Progenitor cell of endocrine pancreas (in vitro differentiated cells): ENCODE measurements at places on chromosomes 1 and 21.

GRCh38 chr1:193940176-193940575 lies 753.8 kb upstream of the B3GALT2 start:
- no peak for DNase-seq

- DNase-seq: no peak
Measured at GRCh38 chr1:194598098-194598497, 1411.7 kb upstream of the B3GALT2 start.

DNA sequence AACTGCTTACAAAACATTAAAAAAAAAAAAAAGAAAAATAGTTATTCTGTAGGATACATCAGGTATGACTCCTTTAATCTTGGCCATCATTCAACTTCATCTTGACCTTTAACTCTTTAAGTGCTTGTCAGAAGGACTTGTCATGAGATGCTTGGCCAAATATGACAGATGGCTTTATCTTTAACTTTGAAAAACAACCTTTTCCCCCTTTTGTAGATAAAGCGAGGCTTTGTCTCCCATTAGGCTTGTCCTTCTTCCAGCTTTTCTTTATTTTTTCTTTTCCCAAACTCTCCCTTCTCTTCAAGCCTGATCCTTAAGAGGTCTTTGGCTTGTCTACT lies 2.3 kb downstream of the SRSF10 start:
- DNase-seq: no peak

- DNase-seq: no peak
Measured at GRCh38 chr1:67020304-67020703, 33.6 kb downstream of the SLC35D1 start.

DNA sequence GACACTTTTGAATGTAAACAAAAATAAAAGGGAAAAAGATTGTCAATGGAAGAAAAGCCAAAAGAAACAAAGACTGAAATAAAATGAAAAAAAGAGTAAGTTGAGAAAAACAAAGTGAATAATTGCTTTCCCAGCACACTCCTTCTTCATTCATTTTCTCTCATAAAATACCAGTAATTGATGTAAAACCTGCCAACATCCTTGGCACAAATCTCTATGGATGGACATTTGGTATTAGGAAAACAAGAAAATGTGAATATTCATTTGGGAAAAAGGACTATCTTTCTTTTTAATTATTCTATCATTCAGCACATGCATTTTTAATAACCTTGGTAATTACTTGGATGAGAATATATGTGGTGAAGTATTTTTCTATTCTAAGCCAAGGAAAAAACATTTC lies 204.4 kb upstream of the TNR start:
- no peak for DNase-seq

DNA sequence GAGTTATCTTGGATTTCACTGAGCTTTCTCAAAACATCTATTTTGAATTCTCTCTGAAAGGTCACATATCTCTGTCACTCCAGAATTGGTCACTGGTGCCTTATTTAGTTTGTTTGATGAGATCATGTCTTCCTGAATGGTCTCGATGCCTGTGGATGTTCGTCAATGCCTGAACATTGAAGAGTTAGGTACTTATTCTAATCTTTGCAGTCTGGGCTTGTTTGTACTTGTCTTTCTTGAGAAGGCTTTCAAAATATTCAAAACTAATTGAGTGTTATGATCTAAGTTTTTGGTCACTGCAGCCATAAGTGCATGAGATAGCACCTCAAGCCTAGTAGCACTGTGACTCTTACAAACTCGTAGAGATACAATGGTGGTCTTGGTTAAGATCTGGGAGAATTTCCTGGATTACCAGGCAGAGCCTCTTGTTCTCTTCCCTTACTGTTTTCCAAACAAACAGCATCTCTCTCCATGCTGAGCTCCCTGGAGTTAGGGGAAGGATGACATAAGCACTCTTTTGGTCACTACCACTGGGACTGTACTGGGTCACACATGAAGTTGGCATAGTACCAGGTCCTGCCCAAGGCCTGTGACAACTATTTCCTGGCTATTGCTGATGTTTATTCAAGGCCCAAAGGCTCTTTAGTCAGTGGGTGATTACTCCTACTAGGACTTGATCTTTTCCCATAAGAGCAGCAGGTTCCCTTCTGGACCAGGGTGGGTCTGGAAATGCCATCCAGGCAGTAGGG lies 25.6 kb downstream of the SLC22A15 start:
- DNase-seq: no peak

GRCh38 chr1:199018471-199019135 lies 379.8 kb downstream of the PTPRC start:
- DNase-seq: no peak

- DNase-seq: no peak
Measured at GRCh38 chr1:211939876-211940468, 95.4 kb downstream of the INTS7 start.

GRCh38 chr1:47333922-47334764 lies 553 bp downstream of the CMPK1 start:
- peak; percentile 63 for DNase-seq

DNA sequence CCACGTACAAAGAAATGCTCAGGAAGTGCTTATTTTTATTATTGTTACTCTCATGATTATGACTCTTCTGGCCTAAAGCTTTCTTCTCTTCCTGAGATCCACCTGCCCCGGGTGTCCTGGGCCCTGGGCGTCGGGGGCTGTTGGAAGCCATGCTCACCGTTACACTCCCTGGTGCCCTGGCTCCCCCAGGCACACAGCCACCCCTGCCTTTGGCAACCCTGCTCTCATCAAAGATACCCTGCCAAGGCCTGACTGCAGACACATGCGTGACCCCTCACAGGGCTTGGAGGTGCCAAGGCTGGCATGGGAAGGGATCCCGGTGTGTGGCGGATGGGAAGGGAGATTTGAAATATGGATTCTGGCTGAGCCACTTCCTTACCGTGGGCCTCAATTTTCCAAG lies 3.3 kb upstream of the KISS1 start:
- no peak for DNase-seq

DNA sequence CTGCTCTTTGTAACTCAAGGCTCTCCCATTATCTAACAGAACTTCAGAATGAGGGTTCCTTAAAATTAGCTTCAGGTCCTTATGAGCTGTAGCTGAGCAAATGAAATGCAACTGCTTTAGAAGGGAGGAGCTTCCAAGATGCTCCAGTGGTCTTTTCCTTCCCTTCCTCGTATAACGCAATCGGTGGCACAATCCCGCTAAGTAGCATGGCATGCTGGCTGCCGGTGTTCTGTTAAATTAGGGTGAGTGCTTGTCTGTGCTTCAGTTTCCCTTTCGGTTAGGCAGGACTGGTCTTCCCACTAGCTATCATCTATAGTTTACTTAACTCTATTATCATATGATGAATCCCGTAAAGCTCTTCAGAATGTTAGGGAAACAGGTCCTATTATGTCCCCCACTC lies 917 bp downstream of the KIAA0040 start:
- no peak for DNase-seq

DNA sequence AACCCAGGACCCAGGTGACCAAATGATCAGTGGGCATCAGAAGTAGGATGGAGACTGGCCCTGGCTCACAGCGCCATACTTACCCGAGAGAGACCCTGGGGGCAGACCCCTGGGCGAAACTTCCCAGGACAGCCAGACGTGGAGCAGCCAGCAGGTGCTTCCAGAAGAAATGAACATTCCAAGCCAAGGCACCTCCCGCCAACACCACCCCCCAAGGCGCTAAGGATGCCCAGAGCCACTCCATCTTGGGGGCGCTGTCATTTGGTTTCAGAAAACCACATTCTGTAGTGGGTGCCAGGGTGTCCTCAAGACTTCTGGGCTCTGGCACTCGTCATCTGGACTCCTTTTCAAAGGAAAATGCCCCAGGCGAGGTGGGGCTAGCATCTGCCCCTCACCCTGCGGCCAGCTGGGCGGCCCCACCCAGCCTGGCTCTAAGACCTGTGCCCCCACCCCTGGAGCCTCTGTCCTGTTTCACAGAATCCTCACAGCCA lies 98.8 kb downstream of the RIPK4 start:
- no peak for DNase-seq

GRCh38 chr1:222618880-222619596 lies 1.1 kb downstream of the MIA3 start:
- peak; percentile 13 for DNase-seq

DNA sequence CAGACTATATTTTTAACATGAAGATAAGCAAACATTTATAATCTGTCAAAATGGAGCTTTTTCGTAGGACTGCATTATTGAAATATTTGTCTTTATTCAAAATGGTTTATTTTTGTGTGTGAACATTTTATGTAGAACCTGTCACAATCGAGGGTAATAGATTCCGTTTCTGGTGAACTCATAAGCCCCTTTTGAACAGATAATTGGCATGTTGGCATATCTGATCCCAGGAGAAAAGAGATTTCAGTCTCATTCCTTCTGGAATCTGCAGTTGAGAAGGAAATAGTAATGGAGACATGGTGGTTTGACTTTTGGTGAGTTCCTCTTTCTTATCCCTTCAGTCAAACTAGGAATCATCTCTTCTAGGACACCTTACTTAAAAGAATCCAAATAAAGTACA lies 427.9 kb upstream of the B3GALT2 start:
- no peak for DNase-seq

- no peak for DNase-seq
Measured at GRCh38 chr21:25925936-25926335, 191.2 kb downstream of the GABPA start.

- no peak for DNase-seq
Measured at GRCh38 chr1:14466006-14466405, 132.5 kb upstream of the KAZN start.

DNA sequence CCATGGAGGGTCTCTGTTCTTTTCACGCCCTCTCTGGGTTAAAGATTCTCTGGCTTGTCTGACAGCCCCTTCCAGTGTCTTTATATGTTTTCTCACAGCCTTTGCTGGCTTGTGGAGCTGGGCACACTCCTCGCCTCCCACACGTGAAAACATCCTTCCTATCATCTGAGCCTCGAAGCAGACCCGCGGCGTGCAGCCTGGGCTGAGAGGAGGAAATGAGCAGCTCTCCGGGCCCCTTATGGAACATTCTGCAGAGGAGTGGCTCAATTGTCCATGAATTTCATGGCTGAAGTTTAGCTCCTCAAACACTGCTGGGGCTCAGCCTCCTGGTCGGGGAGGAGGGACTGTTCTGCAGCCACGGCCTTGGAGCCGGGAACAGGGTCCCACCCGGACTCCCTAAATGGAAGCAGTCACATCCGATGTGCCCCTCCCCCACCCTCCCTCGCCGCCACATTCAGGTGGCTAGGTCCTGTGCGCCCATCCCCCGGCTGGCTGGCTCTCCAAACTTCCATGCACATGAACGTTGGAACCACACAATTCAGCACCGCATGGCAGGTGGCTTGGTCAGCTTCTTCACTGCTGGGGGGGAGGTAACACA lies 15.1 kb upstream of the PDE9A start:
- DNase-seq: no peak

- no peak for DNase-seq
Measured at GRCh38 chr1:236720611-236721010, 34.3 kb downstream of the ACTN2 start.

GRCh38 chr1:20867847-20868246 lies 80.7 kb upstream of the HP1BP3 start:
- no peak for DNase-seq

DNA sequence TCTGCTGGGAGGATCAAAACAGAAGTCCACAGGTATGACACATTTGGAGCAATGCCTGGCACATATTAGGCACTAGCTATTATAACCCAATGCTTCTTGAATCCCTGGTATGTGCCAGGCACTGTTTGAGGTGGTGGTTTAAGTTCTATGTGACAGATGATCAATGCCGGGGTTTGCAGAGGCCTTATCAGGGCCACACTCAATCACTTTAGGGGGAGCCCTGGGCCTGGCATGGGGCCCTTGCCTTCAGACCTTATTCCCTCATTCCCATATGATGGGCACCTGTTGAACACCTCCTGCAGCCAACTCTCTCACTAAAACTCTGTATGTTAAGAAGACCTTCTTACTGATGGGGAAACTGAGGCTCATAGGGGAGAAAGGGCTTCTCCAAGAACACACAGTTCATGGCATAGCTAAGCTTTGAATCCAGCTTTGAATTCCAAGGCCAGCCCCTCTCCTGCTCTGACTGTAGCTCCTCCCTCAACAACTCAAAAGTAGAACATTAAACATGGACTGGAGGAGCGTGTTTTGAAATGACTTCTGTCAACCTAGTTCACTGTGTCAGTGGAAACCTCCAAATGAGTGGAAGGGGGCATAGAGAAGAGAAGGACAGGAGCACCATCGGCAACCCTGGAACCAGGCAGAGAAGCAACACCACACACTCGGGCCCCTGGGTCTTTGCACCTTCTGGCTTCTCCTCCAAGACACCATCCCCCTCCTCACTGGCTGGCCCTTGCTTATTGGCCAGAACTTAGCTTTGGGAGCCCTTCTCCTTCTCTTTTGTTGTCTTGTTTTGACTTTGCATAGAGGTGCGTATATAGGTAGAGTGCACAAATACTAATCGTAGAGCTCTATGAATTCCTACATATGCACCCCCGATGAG lies 6.6 kb upstream of the IFFO2 start:
- DNase-seq: no peak

DNA sequence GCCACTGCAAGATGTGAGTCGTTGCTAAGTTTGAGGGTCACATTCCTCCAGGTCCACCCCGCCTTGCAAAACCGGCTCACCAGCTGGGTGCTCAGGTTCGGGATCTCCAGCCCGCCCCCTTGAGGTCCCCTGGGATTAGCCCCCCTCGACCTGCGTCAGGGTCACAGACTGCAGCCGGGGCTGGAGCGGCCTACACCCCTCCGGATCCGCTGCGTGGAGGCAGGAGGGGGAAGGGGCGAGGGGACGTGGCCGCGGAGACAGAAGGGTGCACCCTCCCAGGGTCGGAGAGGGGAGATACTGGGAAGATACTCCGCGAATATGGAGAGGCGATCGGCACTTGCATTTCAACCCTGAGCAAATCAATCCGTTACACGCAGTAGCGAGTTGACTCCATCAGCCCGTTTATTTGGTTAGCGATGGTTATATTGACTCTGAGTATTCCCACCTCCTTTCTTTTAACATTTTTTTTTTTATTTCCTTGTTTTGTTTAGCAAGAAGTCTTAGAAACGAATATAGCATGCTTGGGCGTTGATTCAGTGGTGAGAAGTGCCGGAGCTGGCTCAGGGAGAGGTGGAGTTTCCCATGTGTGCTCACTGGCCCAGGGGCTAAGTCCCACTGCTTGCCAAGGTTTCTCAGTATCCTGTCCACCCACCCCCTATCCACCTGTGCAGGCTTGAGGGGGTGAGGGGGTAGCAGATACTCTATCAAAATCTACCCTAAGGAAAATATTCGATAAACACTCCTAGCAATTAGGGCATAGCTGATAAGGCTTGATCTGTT lies 997 bp downstream of the IFNAR2 start:
- peak; percentile 43 for DNase-seq

- DNase-seq: no peak
Measured at GRCh38 chr1:172600615-172601014, 58.3 kb upstream of the FASLG start.

DNA sequence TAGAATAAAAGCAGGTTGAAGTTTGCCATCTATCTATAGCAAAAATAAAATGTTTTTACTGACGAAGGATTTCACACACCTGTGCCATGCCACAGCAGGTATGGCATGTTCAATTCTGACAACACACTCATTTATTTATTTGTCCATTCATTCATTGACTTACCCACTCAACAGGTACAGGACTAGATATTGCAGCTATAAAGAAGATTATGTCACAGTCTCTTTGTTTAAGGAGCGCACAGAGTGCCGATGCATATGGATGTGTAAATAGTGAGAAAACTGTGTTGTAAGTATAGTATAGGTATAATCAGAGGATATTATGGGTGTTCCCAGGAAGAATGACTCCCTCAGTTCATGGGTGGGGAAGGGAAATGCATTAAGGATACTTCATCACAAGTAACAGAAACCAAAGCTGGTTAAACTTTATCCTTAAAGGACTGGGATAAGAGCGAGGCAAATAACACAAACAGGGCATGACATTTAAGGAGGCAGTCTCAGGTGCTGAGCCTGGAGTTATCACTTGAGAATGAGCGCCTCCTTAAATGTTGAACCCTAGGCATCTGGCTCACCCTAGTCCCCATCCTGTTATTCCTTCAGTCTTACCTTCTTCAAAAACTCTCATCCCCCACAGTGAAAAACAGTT lies 7.9 kb upstream of the ZRANB2 start:
- DNase-seq: no peak
